ENCODE measurements at places on chromosomes 3 and 15.

- no peak for DNase-seq
These were observed 84.6 kb upstream of the COL6A5 start for GRCh38 chr3:130260918-130261317.

DNA sequence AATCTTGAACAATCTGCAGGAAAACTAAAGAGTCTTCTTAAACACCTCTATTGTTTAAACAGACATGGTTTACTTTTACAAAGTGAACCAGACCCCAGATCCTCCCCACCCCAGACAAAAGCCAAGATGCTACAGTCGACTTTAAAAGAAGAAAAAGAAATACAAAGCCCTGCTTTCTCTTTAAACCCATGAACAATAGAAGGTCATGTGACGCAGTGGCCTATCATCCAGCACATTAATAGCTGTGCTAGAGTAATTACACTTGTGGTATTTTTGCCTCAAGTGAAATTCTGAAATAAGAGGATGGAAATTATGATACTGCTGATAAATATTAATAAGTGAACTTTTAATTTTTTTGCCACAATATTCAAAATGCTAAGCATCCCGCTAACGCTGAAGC, 613.4 kb downstream of the FOXP1 start:
- DNase-seq: no peak

- no peak for DNase-seq
These were observed 2.0 kb upstream of the GALK2 start for GRCh38 chr15:49168016-49168415.

- no peak for DNase-seq
These were observed 107.2 kb upstream of the SLC25A36 start for GRCh38 chr3:140834266-140835037.

GRCh38 chr15:63329567-63330350, 51.9 kb downstream of the CA12 start:
- DNase-seq: no peak

GRCh38 chr3:30221619-30222018, 384.8 kb upstream of the TGFBR2 start:
- peak; percentile 41 for DNase-seq

DNA sequence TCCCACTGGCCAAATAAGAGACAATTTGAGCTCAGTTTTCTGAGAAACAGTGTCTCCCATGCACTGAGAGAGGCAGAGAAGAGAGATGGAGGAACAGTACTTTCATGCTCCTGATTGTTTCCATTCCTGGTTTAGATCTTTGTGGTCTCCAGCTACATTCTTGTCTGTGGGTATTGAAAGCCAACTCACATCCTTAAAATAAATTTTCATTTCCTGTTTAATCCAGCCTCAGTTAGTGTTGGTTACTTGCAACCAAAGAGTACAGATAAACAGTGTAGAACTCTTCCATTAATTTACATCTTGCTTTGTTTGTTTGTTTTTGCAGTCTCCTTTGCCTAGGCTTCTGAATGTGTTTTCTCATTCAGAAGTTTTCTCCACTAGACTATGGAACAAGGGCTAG, 123.7 kb upstream of the CLSTN2 start:
- DNase-seq: no peak

DNA sequence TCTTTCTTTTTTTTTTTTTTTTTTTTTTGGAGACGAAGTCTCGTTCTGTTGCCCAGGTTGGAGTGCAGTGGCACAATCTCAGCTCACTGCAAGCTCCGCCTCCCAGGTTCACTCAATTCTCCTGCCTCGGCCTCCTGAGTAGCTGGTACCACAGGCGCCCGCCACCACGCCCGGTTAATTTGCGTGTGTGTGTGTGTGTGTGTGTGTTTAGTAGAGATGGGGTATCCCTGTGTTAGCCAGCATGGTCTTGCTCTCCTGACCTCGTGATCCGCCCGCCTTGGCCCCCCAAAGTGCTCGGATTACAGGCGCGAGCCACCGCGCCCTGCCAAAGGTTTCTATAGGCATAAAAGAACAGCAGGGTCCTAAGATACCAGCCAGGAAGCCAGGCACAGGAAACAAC, 261.0 kb upstream of the CCDC54 start:
- no peak for DNase-seq

DNA sequence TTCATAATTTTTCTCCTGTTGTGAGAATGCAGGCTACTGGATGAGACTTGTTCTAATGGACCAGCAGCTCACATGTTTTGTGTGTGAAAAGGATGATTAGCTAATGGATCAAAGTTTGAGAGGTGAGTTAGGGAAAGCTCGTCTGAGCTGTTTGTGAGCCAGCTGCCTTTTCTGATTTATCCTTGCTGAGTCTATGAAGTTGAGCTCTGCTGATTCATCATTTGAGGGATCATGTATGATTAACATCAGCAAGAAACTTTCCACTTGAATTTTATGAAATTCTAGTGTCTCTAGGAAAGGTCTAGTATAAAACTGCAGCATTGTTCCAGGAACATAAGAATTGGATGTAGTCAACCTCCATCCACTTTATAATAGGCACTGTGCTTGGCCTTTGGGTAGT, 698.7 kb downstream of the NTRK3 start:
- no peak for DNase-seq

DNA sequence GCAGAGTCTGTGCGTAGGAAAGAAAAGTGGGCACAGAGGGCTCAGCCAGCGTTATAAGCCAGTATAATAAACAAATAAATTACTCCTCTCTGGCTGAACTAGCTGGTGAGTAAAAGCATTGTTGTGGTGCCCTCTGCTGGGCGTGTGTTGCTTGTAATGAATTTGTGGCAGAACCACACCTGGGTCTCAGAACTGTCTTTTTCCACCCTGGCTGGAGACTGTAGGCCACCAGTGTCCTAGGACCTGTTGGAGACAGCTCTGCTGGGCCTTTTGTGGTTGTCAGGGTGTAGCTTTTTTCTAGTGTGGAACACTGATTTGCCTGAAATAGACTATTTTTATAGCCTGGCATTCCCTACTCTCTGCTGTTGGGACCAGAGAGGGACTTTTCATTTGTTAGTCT, 130.5 kb upstream of the EIF1B start:
- peak; percentile 71 for DNase-seq

DNA sequence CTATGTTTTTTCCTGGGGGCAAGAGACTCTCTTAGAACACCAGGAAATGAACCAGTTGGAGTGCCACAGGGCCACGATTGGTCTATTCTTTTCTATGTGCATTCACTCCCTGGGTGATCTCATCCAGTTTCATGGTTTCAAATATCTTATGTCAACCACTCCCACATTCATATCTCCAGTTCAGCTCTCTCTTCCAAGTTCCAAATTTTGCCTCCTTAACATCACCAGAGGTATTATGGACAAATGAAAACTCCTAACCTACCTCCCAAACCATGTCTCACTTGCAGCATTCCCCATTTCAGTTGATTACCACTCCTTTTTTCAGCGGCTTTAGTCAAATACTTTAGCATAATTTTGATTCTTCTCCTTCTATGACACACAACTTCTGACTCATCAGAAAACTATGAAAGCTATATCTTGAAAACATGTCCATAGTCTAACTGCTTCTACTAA, 203.1 kb upstream of the SEMA6D start:
- peak; percentile 86 for DNase-seq

DNA sequence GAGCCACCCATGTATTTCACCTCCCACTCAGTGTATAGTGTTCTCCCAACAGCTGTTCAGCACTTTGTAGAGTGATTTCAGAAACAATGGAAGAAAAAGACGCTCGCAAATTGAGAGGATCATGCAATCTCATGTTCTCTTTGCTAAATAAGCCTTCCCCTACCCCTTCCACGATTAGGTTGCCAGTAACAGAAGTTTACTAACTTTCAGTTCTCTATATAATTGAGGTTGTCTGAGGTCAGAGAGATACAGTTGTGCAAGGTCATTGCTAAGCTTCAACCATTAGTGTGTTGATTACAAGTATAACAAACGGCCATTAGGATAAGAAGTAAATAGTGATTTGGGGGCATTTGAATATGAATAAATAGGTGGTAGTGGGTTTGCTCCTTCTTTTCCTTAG, 99.6 kb downstream of the TUSC7 start:
- no peak for DNase-seq

DNA sequence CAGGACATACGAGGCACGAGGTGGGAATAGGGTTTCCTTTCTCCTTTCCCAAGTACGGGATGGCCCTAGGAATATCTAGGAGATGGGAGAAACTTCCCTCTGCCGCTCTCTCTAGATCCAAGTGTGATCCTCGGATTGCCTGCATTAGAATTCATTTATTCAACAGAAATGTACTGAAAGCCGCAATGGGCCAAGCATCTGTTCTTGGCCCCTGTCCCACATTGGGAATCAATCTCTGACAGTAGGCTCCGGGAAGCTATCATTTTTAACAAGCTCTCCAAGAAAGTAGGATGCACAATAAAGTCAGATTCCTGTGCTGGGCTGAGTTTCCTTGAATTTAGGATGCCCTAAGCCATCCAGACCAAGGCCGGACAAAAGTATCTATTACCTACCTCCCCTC, 37.2 kb upstream of the CA12 start:
- DNase-seq: no peak

- peak; percentile 98 for DNase-seq
These were observed 16.4 kb downstream of the FAM107A start for GRCh38 chr3:58560771-58561311.

DNA sequence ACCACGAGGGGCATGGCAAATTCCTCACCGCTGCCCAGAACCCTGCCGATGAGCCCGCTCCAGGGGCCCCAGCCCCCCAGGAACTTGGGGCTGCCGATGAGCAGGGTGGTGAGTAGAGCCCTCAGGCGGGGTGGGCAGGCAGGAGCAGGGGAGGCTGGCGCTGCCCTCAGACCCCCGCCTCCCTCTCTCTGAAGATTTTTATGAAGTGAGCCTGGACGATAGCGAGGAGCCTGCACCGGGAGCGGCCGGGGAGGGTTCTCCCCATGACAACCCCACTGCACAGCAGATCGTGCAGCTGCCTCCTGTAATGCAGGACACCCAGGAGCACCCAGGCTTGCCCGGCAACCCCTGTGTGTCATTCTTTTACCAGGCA, 56.7 kb upstream of the UBE2Q2 start:
- DNase-seq: no peak

GRCh38 chr15:40338921-40339620, 1.7 kb downstream of the CCDC9B start:
- peak; percentile 97 for DNase-seq

DNA sequence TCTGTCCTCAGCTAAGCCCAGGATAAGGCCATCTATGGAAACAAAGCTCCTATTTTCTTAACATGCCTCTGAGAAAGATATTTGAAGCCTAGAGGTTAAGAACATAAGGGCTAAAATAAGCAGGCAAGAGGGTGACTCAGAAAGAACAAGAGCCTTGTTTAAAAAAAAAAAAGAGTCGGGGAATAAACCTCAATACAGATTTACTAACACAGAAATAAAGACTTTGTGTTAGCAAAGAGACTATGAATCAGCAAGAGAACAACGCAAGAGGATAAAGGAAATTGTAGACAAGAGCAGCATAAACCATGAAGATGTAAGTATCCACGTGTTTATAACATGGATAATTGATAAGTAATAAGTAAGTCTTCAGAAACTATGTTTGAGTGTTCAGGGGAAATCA, 36.0 kb downstream of the RAB27A start:
- DNase-seq: peak; percentile 4

DNA sequence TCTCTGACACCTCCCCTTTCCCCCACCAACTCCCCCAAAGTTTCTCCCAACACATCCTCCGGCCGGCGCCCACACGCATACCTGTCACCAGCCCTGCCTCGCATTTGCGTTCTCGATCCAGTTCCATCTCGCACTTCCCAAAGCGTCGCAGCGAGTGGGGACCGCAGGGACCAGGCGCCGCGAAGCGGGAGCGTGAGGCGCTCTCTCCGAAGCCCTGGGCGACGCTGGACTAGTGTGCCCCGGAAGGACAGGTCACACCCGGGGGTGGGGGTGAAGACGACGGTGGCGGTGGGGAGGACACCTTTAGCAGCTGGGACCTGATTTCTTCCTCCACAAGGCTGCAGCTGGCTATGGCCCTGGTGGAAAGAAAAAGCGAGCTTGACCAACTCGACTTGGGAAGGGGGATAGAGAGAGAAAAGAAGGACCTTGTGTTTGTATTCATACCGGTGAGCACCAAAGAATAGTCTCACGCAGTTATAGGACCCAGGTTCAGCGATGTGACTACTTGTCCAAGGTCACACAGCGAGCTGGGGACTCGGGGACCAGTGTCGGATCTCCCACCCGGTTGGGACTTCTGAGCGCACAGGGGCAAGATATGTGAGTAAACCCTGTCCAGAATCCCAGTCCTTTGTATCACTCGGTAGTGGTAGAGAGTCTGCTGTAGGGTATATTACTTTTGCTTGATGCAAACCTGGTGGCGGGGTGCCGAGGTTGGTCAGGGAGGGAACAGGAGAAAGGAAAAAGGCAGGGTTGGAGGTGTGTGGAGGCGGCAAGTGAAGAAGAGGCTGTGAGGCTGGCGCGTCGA, 607 bp upstream of the GHSR start:
- DNase-seq: no peak

DNA sequence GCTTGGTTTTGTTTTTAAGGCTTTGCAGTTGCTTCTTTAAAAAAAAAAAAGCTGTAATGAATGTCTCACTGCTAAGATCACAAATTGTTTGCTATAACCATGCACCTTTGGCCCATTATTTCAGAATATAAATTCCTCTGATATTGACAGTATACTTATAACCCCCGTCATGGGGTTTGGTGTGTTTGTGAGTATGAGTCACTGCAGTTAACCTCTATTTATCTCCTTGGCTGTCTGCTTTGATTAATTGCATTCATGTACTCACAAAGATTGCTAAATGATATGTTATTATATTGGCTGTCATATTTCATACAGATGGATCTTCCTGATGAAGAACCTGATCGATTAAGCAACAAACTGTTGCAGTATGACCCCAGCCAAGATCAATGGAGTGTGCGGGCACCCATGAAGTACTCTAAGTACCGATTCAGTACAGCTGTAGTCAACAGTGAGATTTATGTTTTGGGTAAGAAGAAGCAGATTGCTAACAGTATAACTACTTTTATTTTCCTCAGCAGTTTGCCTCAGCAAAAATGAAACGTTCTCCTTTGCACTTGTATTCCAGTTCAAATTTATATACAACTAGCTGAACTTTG, 14.9 kb downstream of the KBTBD12 start:
- DNase-seq: no peak

- DNase-seq: peak; percentile 35
These were observed 2.8 kb upstream of the FAM131A start for GRCh38 chr3:184334470-184335158.

DNA sequence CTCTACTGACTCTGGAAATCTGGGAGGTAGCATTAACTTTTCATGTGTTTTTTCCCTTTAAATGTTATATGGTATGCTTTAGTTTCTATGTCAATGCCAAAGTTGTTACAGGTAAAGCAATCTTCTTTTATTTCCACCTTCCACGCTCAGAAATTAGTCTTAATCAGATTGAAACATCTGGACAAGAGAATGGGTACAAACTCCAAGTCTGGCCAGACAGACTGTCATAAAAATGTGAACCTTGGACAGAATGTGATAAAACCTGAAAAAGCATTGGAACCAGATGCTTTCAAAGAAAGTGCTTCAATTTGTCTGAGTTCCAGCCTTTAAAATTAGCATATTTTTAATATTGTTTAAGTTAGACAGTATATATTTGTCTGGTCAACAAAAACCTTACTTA, 110.7 kb upstream of the P2RY1 start:
- DNase-seq: no peak

- no peak for DNase-seq
These were observed 185.8 kb upstream of the UBE2E1 start for GRCh38 chr3:23619705-23620637.

GRCh38 chr15:89812011-89812846, 2.4 kb downstream of the ANPEP start:
- peak; percentile 58 for DNase-seq

GRCh38 chr3:36297195-36297594, 83.1 kb upstream of the STAC start:
- no peak for DNase-seq

GRCh38 chr15:77525907-77526594, 105.4 kb downstream of the HMG20A start:
- DNase-seq: no peak

- DNase-seq: no peak
These were observed 66.9 kb downstream of the SMAD3 start for GRCh38 chr15:67132276-67132675.

Data from fibroblast of skin of scalp (primary cell).